ENCODE measurements at places on chromosomes 5 and 9. TPM values are rescaled to one million over a fixed set of nuclear protein-coding genes. Genes with fewer than 3 reads are reported as not detected.

Gene HAND1
- 0.23 TPM for total RNA-seq

Gene PFN3
- not detected for total RNA-seq

Gene WWC1
- total RNA-seq, result 80.3 TPM

Gene PCDHGB7
- not detected for total RNA-seq

Gene IFNB1
- not detected for total RNA-seq

Gene RANBP3L
- not detected for total RNA-seq

Gene AHRR
- total RNA-seq, result 4.3 TPM

Gene FOXE1
- total RNA-seq, result 4.0 TPM

Gene C9orf50
- not detected for total RNA-seq

Gene SPATA31C1
- not detected for total RNA-seq

Gene LPCAT1
- total RNA-seq, result 186 TPM

Gene SLC6A19
- 0.08 TPM for total RNA-seq

Gene RHOBTB3
- 8.7 TPM for total RNA-seq

Gene FOXD1
- total RNA-seq, result 19.3 TPM

Gene AK8
- total RNA-seq, result 0.83 TPM

Gene ZNF366
- not detected for total RNA-seq

Gene FGF1
- 0.35 TPM for total RNA-seq

Gene BTNL8
- total RNA-seq, result not detected

Gene ITK
- 0.05 TPM for total RNA-seq

Gene NTRK2
- total RNA-seq, result not detected

All from A549 treated with GW870086 at 1 μM for 4 hours (cell line).